ENCODE measurements at places on chromosomes 1 and 21. TPM values are rescaled to one million over a fixed set of nuclear protein-coding genes. Genes with fewer than 3 reads are reported as not detected.
A peak's percentile ranks its signal among the peaks of the same experiment; 100 is the strongest.

DNA sequence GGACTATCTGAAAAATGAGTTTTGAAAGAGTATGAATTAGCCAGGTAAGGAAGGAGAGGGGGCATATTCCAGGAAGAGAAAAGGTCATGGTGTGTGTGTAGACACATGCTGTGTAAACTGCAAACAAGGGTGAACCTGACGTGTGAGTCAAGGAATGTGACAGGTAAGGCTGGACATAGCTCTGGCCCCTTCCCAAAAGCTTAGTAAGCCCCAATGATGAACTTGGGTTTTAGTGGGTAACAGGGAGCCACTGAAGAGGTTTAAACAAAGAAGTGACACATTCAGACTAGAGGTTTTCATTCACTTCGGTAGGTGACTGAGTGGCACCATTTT, 36.7 kb downstream of the EGLN1 start:
- no peak overlapping the region for H3K4me3 ChIP-seq
- peaks cover 13% of the 10 kb centered on the region for H3K4me1 ChIP-seq
- H3K27ac ChIP-seq = no peak overlapping the region

FLVCR1 gene
- 10.7 TPM for total RNA-seq

DNA sequence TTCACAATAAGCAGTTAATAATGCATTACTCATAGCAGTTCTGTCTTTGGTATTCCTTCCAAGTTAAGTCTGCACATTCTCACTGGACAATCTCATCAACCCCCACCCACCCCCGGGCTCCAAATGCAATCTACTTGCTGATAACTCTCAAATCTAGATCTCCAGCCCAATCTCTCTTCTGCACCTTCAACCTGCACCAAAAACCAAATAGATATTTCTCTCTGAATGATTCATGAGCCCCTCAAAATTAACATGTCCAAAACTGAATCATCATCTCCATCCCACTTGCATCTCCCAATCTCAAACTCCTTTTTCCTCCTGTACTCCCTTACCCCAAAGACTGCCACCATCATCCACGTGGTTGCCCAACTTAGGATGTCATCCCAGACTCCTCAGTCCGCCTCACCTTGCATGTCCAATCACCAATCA, 2.7 kb downstream of the DOCK7 start:
- H3K4me1 ChIP-seq = peaks cover 5% of the 10 kb centered on the region
- no peaks in the 10 kb centered on the region for H3K27me3 ChIP-seq
- DNase-seq = no peak
- H3K36me3 ChIP-seq = no peaks in the 10 kb centered on the region

KCND3 gene
- not detected for total RNA-seq

RIPK4 gene
- 1.0 TPM for total RNA-seq

GRCh38 chr1:87956072-87956471, 627.4 kb downstream of the LMO4 start:
- H3K27ac ChIP-seq = no peak overlapping the region
- H3K4me3 ChIP-seq = no peak overlapping the region
- H3K27me3 ChIP-seq = peaks cover 10% of the 10 kb centered on the region
- no peaks in the 10 kb centered on the region for H3K36me3 ChIP-seq

DNA sequence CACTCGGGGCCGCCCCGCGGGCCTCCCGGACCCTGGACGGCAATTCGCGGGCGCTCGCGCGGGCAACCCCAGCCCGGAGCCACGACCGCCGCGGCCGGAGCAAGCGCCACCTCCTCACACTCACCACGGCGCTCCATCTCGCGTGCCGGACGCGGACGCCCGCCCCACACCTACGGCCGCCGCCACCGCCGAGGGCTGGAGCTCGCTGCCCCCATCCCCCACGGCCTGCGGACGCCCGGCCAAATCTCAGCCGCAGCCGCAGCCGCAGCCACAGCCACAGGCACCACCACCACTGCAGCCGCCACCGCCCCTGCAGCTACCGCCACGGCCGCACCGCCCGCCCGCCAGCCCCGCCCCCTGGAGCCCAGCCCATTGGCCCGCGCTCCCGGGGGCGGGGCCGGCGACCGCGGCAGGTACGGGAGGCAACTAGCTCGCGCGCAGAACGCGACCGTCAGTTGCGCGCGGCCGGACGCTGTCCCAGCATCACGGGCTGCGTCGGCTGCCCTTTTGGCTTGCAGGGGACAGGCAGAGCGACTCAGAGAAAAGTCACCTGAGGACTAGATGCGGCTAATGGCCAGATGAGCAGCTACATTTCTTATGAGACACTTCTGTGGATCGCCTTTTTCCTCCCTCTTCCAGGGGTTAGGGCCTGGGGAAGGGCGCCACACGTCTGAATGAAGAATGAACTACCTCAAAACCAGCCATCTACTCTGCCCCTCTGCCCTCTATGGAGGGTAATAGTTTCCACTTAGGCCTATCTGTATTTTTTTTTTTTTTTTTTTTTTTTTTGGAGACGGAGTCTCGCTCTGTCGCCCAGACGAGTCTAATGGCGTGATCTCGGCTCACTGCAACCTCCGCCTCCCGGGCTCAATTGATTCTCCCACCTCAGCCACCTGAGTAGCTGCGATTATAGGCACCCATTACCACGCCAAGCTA, at the start of gene ARHGAP29:
Gene ARHGAP29 (minus strand): TSS at position 294 of the 936 bp plus-strand sequence. CDS start 5,973 bp downstream, outside the sequence.
- DNase-seq = peak; percentile 3
- H3K36me3 ChIP-seq = no peaks in the 10 kb centered on the region
- H3K27ac ChIP-seq = no peak within 1 kb of the TSS
- peaks cover 16% of the 10 kb centered on the region for H3K4me1 ChIP-seq
- peaks cover 82% of the 10 kb centered on the region for H3K27me3 ChIP-seq

GRCh38 chr1:30125021-30125820, 598.2 kb downstream of the MATN1 start:
- H3K27me3 ChIP-seq = peaks cover 11% of the 10 kb centered on the region
- H3K27ac ChIP-seq = no peak overlapping the region
- H3K4me1 ChIP-seq = no peaks in the 10 kb centered on the region
- no peak overlapping the region for H3K4me3 ChIP-seq
- no peak for DNase-seq

DNA sequence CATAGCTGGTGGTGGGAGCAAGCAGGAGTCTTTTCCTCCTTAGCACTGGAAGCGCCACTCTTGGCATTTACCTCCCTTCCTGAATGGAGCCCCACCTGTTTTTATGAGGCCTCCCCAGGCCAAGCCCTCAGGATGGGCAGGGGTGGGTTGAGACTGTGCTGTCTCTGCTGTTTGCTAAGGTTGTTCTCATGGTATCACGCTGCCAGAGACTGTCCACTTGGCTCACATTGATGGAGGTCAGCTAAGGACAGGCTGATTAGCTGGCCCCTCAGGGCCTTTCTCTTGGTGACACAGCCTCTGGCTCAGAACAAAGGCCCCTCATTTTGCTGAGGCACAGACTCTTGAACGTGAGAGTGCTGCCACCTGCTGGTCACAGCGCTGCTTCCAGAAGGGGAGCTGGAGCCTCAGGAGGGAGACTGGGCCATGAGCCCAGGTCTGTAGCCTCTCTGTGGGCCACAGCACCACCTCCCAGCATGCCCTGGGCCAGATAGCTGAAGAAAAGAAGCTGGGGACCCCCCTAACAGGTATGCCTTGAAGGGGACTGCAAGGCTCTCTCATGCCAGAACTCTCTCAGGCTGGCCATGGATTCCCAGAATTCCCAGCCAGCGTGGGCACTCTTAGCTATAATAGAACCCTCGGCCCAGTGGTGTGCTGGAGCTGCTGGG, 85.6 kb downstream of the CD58 start:
- no peak overlapping the region for H3K27ac ChIP-seq
- peak; percentile 84 for DNase-seq
- H3K4me3 ChIP-seq = no peak overlapping the region
- H3K36me3 ChIP-seq = no peaks in the 10 kb centered on the region
- no peaks in the 10 kb centered on the region for H3K4me1 ChIP-seq
- no peaks in the 10 kb centered on the region for H3K27me3 ChIP-seq

S100A3 gene
- total RNA-seq = not detected

- no peaks in the 10 kb centered on the region for H3K4me1 ChIP-seq
- H3K36me3 ChIP-seq = no peaks in the 10 kb centered on the region
- H3K4me3 ChIP-seq = no peak overlapping the region
- no peaks in the 10 kb centered on the region for H3K27me3 ChIP-seq
- no peak for DNase-seq
- no peak overlapping the region for H3K27ac ChIP-seq
Observed at GRCh38 chr1:31101147-31101502, 35.6 kb upstream of the PUM1 start.

LCE2B gene
- not detected for total RNA-seq

DNA sequence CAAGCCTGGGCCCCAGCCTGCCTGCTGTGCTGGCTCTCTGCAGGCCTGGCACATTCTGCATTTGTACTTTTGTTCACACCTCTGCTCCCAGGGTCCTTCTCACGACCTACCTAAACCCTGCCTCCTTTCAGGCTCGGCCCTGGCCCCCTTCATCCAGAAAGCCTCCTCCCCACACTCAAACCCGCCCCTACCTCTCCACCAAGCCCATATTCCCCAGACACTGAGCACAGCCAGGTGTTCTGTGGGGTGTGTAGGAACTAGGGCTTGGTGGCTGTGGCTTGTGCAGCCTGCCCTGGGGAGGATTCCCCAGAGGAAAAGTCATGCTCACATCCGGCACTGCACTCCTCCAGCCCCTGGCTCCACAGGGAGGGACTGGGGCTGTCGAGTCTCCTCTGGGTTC, 8.2 kb upstream of the MIXL1 start:
- H3K4me3 ChIP-seq = no peak overlapping the region
- H3K4me1 ChIP-seq = no peaks in the 10 kb centered on the region
- H3K36me3 ChIP-seq = no peaks in the 10 kb centered on the region
- no peak overlapping the region for H3K27ac ChIP-seq
- no peak for DNase-seq
- H3K27me3 ChIP-seq = no peaks in the 10 kb centered on the region

GRCh38 chr1:94949681-94950661, 23.1 kb upstream of the CNN3 start:
- H3K36me3 ChIP-seq = no peaks in the 10 kb centered on the region
- peaks cover 1% of the 10 kb centered on the region for H3K4me1 ChIP-seq
- H3K4me3 ChIP-seq = no peak overlapping the region
- DNase-seq = no peak
- no peaks in the 10 kb centered on the region for H3K27me3 ChIP-seq

GRCh38 chr21:16330908-16331268, 601.1 kb downstream of the USP25 start:
- no peaks in the 10 kb centered on the region for H3K36me3 ChIP-seq
- H3K27ac ChIP-seq = no peak overlapping the region
- H3K27me3 ChIP-seq = no peaks in the 10 kb centered on the region
- DNase-seq = no peak
- no peaks in the 10 kb centered on the region for H3K4me1 ChIP-seq

RNF11 gene
- 36.6 TPM for total RNA-seq

GRCh38 chr1:175054736-175055135, 12.9 kb upstream of the TNN start:
- no peaks in the 10 kb centered on the region for H3K36me3 ChIP-seq
- H3K4me1 ChIP-seq = no peaks in the 10 kb centered on the region
- H3K27me3 ChIP-seq = peaks cover 26% of the 10 kb centered on the region
- no peak overlapping the region for H3K27ac ChIP-seq

- H3K4me1 ChIP-seq = no peaks in the 10 kb centered on the region
- H3K36me3 ChIP-seq = peaks cover 70% of the 10 kb centered on the region
- H3K27ac ChIP-seq = no peak overlapping the region
- no peak for DNase-seq
- no peak overlapping the region for H3K4me3 ChIP-seq
Observed at GRCh38 chr1:22502202-22502601, 50.6 kb downstream of the ZBTB40 start.

OR2G6 gene
- not detected for total RNA-seq

DNA sequence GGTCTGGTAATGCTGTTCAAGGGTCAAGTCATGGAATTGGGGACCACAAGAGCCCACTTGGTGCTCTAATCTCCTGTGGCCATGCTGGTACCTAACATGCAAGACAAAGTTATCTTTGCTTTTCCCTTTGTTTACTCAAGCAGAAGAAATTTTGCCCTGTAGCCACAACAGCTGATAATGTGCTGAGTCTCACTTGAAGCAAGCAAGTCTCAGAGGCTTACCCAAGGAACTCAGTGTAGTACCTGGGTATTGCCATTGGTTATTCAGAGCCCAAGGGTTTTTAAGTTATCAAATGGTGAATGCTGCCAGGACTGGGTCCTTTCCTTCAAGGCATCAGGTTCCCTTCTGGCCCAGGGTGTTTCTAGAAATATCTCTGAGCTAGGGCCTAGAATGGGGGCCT, 198.9 kb upstream of the RNPC3 start:
- DNase-seq = no peak
- H3K4me1 ChIP-seq = no peaks in the 10 kb centered on the region
- no peaks in the 10 kb centered on the region for H3K27me3 ChIP-seq
- no peak overlapping the region for H3K27ac ChIP-seq

ANKRD65 gene
- not detected for total RNA-seq

DNA sequence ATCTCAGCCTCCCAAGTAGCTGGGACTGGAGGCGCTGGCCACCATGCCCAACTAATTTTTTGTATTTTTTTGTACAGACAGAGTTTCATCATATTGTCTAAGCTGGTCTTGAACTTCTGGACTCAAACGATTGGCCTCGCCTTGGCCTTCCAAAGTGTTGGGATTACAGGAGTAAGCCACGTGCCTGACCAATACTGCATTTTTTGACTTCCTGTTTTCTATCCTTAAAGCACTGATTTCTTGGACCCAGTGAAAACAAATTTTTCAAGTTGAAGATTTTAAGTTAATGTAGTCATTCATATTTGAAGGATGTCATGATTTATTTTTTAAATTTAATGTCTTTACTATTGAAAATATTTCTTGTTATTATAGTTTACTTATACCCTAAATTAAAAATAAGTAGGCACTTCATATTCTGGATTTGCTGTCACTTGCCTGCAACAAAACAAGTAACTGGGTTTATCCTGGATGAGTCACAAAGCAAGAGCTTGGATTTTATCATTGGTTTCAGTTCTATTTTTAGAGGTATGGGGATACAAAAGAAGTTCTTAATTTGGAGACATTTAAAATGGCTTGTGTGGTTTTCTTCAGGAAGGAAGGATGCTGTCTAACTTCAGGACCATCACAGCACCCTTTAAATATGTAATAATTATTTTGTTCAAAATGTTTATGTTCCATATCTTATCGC, 2.2 kb upstream of the VPS45 start:
- H3K4me3 ChIP-seq = no peak overlapping the region
- DNase-seq = no peak
- H3K4me1 ChIP-seq = peaks cover 35% of the 10 kb centered on the region
- H3K36me3 ChIP-seq = peaks cover 9% of the 10 kb centered on the region
- no peaks in the 10 kb centered on the region for H3K27me3 ChIP-seq

BTBD8 gene
- 8.0 TPM for total RNA-seq

DNA sequence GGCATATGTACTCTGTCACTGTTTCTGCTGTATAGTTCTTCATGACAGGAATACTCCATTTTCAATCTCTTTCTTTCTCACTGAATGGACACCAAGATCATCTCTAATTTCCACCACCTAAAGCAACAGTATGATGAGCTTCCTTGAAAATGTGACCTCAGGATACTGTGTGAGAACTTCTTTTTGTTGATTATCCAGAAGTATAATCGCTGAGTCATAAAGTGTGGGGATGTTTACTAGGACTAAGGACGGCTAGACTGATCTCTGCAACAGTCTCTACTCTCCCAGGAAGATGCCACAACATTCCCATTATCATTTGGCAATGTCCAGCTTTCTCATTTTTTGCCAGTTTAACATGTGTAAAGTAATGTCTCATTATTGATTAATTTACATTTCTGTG, 70.3 kb downstream of the TNFSF18 start:
- H3K4me1 ChIP-seq = peaks cover 1% of the 10 kb centered on the region
- H3K36me3 ChIP-seq = no peaks in the 10 kb centered on the region
- H3K4me3 ChIP-seq = no peak overlapping the region
- no peak overlapping the region for H3K27ac ChIP-seq

GRCh38 chr1:156225677-156226014, 12.8 kb downstream of the PMF1 start:
- no peak overlapping the region for H3K4me3 ChIP-seq
- DNase-seq = no peak
- H3K36me3 ChIP-seq = peaks cover 11% of the 10 kb centered on the region
- peaks cover 20% of the 10 kb centered on the region for H3K4me1 ChIP-seq
- peak overlapping the region; percentile 3 for H3K27ac ChIP-seq

TMEM79 gene
- 15.6 TPM for total RNA-seq

PER3 gene
- total RNA-seq = 5.7 TPM
